ENCODE measurements at places on chromosomes 2 and 18. TPM values are rescaled to one million over a fixed set of nuclear protein-coding genes. Genes with fewer than 3 reads are reported as not detected.

Gene CNTNAP5
- not detected for total RNA-seq

Gene PARD3B
- 5.2 TPM for total RNA-seq

Gene COL4A4
- total RNA-seq, result 9.7 TPM

- H3K27me3 ChIP-seq, result no peaks in the 10 kb centered on the region
- no peak overlapping the region for H3K27ac ChIP-seq
- no peaks in the 10 kb centered on the region for H3K36me3 ChIP-seq
- H3K4me1 ChIP-seq, result no peaks in the 10 kb centered on the region
Observed at GRCh38 chr2:70336552-70336951, 34.7 kb upstream of the FAM136A start.

DNA sequence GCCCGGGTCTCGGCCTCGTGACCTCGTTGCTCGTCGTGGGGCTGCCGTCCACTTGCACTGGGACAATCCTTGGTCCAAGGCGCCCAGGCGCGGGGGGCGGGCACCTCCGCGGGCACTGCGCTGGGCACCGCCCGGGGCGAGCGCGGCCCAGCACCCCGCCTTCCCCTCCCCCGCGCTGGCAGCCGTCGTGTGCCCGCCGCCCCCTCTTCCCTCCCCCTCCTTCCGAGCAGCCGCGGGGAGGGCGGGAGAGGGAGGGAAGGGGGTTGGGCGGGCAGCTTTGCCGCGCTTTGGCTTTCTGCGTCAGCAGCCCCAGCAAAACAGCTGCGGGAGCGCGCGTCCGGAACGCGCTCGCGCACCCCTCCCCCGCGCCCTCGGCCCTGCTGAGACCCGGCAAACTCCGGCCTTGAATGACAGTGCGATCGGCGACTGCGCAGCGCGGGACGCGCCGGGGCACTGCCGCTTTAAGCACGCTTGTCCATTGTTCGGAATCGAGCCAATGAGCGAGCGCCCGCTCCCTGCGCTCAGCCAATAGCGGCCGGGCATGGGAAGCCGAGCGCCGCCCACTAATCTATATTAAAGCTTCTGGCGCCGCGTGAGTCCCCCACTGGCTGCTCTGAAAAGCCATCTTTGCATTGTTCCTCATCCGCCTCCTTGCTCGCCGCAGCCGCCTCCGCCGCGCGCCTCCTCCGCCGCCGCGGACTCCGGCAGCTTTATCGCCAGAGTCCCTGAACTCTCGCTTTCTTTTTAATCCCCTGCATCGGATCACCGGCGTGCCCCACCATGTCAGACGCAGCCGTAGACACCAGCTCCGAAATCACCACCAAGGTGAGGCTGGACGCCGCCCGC lies at the start of gene PTMA:
TSS of gene PTMA (plus strand) at position 599 of the 846 bp plus-strand sequence. CDS start at position 781, 182 bp downstream.
- no peaks in the 10 kb centered on the region for H3K27me3 ChIP-seq
- peaks cover 19% of the 10 kb centered on the region for H3K36me3 ChIP-seq
- peaks cover 26% of the 10 kb centered on the region for H3K4me1 ChIP-seq
- H3K4me3 ChIP-seq, result peak within 1 kb of the TSS; percentile 99
- H3K27ac ChIP-seq, result peak within 1 kb of the TSS; percentile 94
- peak; percentile 100 for DNase-seq

DNA sequence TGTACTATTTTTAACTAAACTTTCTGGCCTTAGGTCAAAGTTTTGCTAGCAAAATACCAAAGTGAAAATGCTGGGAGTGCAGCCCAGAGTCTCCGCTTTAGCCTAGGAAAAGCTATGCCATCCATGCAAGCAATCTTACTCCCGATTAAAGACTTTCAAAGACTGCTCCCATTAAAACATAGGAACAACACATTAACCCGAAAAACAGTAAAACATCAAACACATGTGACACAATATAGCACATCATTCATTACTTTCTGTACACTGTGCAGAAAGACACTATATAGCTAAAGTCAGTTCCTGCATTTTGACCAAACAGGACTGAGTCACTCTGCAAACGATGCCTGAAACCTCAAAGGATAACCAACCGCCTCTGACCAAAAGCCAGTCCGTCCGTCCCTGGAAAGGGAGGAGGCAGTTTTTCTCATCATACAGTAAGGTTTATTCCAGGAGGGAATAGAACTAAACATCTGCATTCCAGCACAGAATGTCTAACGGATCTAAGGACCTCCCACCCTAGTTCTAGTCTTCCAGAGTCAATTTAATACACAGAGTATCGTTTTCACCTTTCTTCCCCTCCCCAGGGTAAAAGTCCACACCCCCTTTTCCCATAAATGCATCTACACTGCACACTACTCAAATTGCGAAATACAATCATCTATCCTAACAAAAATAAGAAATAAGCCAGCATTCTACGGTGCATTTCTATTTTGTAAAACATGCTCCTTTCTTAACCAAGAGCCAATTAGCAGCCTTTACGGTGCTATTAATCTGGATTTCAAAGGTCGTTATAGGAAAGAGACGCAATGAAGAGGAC lies 1.7 kb downstream of the ROCK2 start:
- peak overlapping the region; percentile 99 for H3K27ac ChIP-seq
- H3K36me3 ChIP-seq, result no peaks in the 10 kb centered on the region
- DNase-seq, result no peak
- H3K4me1 ChIP-seq, result peaks cover 51% of the 10 kb centered on the region
- H3K4me3 ChIP-seq, result peak overlapping the region; percentile 98
- H3K27me3 ChIP-seq, result no peaks in the 10 kb centered on the region

- no peak for DNase-seq
- H3K36me3 ChIP-seq, result no peaks in the 10 kb centered on the region
- no peaks in the 10 kb centered on the region for H3K27me3 ChIP-seq
- H3K4me1 ChIP-seq, result no peaks in the 10 kb centered on the region
- H3K27ac ChIP-seq, result no peak overlapping the region
Observed at GRCh38 chr2:18342901-18343300, 217.6 kb downstream of the RDH14 start.

- H3K27ac ChIP-seq, result no peak overlapping the region
- DNase-seq, result no peak
- peaks cover 5% of the 10 kb centered on the region for H3K4me1 ChIP-seq
- H3K36me3 ChIP-seq, result no peaks in the 10 kb centered on the region
- no peaks in the 10 kb centered on the region for H3K27me3 ChIP-seq
Observed at GRCh38 chr2:228066126-228066798, 115.2 kb downstream of the SPHKAP start.

All from heart left ventricle (tissue), 16 donors.